ENCODE measurements at places on chromosomes 16 and 17.

- peak; percentile 19 for DNase-seq
These were observed 535 bp upstream of the AURKB start for GRCh38 chr17:8210761-8211458.

- no peak for DNase-seq
These were observed 106.3 kb downstream of the PRKCB start for GRCh38 chr16:23941963-23942564.

DNA sequence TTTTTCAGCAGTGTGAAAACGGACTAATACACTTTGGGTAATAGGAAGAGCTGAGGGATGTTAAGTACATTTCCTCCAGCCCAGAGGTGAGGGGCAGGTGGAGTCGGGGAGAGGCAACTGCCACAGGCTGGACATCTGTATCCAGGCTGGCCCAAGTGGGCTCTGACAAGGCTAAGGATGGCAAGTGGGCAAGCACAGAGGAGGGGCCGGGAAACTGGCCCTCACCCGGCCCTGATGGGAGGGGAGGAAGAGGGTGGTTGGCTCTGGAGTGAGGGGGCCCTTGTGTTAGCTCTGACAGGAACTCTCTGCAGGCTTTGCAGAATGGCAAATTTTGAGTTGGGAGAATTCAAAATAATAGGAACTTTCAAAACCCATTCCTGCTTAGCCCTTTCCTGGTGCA, 251.0 kb upstream of the TNRC6C start:
- no peak for DNase-seq

GRCh38 chr17:27533874-27534815, 77.9 kb downstream of the KSR1 start:
- no peak for DNase-seq

GRCh38 chr16:57196286-57196685, 10.2 kb downstream of the RSPRY1 start:
- DNase-seq, result no peak

- no peak for DNase-seq
These were observed 197.2 kb downstream of the FOXL1 start for GRCh38 chr16:86775511-86775921.

- no peak for DNase-seq
These were observed 1.2 kb upstream of the LITAFD start for GRCh38 chr16:8880839-8881510.

- no peak for DNase-seq
These were observed at the start of gene KRTAP3-3 for GRCh38 chr17:40993839-40994238. TSS of gene KRTAP3-3 (minus strand) at chr17:40994164. CDS start at chr17:40994097, 67 bp downstream.

GRCh38 chr16:77555791-77556190, 121.0 kb upstream of the ADAMTS18 start:
- no peak for DNase-seq

GRCh38 chr17:47159315-47159714, 29.8 kb downstream of the CDC27 start:
- no peak for DNase-seq

DNA sequence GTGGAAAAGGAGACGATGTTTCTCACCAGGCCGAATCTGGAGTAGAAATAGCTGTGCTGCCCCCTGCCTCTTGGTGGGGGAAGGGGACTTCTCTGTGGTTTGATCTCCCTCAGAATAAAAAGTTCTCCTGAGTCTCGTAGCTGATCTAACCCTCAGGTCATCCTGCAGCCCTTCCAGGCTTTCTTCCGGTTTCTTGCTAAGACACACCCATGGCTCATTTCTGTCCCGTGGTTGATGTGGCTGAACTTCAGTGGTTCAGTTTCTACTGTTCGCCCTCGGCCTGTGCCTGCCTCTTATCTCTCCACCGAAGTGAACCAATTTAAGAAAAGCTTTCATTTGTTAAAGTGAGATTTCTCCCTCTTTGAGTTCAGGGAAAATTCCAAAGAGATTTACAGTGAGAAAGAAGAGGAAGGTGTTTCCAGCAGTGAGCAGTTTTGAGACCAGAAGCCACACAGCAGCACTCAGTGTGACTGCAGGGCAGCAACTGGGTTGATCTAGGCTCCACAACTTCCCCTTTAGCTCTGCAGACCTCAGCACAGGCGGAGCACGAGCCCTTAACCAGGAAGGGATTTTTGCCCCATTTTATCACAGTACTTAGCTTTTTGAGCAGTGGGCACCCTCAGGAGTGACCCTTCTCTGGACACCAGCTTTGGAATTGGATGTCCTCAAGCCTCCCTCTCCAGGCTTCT, 34.9 kb upstream of the CACNG5 start:
- no peak for DNase-seq

DNA sequence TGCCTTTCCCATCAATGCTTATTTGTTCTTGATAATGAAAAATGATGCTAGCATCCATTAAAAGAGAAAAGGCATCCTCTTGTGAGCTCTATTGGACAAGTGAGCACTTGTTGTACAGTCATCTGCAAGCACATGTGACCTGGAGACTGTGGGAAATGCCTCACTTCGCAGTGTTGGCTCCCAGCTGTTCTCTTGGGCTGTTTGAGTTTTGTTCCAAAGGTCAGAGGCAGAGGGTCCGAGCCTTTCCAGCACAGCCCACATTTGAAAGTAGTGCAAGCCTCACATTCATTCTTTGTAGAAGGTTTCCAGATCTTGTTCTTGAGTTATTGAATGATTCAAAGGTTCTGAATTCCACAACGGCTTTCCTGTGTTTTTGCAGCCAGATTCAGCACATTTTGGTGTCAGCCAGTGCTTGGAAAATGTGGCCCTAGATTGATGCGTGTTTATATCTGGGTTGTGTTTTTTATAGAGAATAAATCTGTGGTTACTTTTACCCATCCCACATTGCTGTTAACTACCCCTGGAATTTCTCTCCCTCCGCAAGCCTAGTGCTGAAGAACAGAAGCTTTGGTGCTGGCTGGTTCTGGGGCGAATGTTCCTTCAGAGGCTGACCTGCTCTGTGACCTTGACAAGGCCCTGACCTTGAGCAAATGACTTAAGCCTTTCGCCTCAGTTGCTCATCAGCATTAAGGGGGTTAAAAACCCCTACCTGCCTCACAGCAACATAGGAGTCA, 49.8 kb downstream of the CDH1 start:
- DNase-seq, result no peak

DNA sequence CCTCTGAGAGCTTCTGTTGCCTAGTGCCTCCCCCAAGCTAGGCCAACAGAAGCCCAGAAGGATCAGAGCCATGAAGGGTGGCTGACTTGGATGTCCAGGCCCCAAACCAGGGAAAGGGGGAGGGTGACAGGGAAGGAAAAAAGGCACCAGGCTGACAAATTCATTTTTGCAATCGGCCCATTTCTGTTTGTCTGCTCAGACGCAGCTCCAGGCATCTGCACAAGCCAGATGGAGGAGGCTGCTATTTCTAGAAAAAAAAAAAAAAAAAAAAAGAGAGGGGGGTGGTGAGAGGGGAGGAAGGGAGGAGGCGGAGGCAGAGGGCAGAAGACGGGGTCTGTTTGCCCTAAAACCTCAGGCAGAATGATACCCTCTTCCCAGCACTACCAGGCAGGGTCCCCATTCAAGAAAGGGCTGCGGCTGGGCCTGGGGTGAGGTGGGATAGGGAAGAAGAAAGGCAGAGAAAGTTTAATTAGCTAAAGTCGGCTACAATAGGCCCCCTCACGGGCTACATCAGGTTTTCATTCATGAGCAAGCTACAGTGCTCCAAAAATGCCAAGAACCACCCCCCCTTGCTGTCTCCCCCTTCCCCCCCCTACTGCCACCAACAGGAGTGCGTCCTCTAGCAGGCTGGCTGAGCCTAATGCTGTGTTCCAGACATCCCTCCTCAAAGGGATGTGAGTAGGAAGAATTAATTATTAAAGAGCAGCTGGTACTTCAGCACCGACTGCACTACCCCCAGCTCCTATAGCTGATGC, 2.4 kb downstream of the HDAC5 start:
- no peak for DNase-seq

- no peak for DNase-seq
These were observed 3.5 kb downstream of the SPDYE4 start for GRCh38 chr17:8754890-8755289.

- DNase-seq, result no peak
These were observed 66.6 kb downstream of the CNTNAP4 start for GRCh38 chr16:76343769-76344168.

DNA sequence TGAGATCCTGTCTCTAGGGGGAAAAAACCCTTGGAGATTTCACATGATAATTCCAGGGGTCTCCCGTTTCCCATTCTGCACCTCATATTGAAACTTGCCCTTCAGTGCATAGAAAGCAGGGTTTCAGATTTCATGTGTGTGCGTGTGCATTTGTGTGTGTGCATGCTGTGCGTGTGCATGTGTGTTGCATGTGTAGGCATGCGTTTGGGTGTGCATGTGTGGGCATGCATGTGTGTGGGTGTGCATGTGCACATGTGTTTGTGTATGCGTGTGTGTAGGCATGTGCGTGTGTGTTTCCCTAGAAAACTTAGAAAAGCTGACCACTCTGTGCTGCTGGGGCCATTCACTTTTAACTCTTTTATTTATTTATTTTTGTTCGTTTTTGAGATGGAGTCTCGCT, 40.0 kb downstream of the IL21R start:
- DNase-seq, result no peak

GRCh38 chr17:50681263-50682200, 26.2 kb downstream of the ANKRD40 start:
- no peak for DNase-seq

GRCh38 chr17:15464231-15464985, 3.0 kb downstream of the CDRT4 start:
- no peak for DNase-seq

DNA sequence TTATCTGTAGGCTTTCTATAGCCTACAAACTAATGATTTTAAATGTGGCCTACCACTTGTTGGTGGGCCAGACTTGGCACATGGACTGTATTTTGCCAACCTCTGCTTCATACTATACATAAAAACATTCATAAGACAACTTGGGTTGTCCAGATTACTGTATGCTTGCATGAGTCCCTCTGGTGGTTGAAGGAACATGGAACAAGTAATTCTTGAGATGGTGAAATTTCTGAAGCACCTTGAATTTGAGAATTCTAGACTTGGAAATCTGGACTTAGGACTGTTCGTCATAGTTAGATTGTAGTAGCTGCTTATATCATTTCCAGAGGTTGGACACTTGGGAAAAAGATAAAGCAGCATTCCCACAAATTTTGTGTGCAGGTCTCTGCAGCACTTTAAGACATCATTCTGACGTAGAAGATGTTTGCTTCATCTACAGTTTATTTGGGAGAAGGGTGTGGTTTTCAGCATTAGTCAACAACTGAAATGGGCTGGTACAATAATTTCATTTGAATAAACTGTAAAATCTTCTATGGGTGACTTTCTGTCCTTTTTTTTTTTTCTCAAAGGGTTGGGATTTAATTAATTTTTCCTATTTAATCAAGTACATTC, 31.2 kb downstream of the NFATC3 start:
- DNase-seq, result no peak

- no peak for DNase-seq
These were observed 145.9 kb upstream of the LHX1 start for GRCh38 chr17:36791150-36791941.

- DNase-seq, result no peak
These were observed at the start of gene CTRB2 for GRCh38 chr16:75206749-75207451. TSS of gene CTRB2 (minus strand) at chr16:75207161. CDS start at chr16:75207141, 20 bp downstream.

DNA sequence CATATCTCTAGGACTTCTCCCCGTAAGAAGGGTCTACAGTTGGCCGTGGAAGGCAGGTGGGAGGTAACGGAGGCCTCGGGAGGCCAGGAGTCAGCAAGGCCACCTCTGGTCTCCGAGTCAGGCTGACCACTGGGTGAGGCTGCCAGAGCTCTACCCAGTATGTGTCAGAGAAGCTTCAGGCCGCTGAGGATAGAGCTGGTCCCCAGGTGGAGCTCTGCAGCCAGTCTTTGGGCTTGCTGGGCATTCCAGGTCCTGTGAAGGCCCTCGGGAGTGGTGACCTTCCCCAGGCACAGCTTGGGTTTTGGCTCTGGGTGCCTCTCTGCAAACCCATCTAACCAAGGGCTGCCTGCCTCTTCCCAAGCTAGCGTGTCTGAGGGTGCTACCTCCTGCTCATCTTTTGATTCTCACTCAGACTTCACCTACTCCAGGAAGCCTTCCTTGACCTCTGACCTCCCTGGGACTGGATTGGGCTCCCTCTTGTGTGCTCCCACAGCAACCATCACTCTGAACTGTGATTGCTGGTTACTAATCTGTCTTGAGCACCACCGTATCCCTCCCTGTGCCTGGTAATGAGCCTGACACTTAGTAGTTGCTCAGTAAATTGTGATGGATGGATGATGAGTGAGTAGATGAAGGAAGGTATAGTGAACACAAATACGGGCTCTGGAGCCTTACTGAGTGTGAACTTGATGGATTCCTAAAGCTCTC, 22.3 kb downstream of the RHBDL3 start:
- no peak for DNase-seq

DNA sequence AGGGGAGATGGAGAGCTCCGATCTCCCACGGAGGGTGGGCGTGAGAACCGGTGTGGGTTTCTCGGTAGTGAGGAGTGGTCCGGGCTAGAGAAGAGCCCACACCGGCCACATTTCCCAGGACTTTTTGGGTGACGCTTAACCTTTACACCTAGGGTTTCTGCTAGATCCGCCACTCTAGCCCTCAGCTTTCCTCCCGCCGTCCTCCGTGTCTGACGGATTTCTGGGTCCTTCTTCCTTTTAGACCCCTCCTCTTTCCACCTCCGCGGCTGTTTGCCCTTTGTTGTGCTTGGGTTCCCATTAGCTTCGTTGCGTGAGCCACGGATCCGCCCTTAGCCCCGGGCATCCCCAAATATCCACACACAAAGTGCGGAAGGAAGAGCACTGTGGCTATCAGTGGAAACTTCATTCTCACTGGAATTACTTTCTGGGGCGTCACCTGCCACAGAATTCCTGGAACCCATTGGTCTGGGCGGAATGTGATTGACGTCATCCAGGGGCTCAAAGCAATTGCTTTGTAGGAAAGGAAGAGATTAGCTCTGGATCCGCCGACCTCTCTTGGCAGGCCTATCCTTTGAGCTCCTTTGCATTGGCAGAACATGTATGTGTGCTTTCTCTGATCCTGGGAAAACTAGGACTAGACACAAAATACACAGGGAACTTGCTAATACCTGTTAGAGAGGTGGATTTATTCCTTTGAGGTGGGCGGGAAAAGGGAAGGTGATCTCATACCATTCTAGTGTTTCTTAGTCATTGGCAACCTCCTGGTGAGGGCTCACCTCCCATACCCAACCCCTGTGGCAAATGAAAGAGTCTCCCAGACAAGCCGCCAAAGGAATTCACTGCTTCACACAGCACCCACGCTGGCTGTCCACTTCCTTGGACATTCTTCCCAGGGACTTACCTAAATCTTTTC, 654 bp downstream of the TNFAIP1 start:
- no peak for DNase-seq

GRCh38 chr17:80603396-80603795, 58.8 kb downstream of the RPTOR start:
- DNase-seq, result no peak

- DNase-seq, result no peak
These were observed 24.0 kb upstream of the VPS4A start for GRCh38 chr16:69286941-69287713.

DNA sequence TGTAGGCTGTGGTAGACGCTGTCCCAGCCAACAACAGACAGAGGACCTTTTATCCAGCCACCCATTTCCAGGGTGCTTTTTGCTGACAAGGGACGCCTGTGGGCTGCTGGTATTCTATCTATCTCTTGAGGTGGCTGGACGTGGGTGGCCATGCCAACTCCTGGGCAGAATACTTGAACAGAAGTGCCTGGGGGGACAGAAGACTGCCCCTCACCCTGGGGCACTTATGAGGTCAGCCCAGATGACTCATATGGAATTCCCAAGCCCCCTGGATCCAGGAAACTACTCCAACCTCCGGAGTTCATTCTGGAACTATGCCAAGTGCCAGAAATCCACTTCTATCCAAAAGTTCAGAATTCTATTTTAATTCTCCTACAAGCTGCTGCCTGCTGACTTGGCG, 61.3 kb downstream of the CDRT4 start:
- no peak for DNase-seq
